Activated B cell treated with CpG ODN at 0.5 μM for 24 hours (primary cell): ENCODE measurements at places on chromosomes 6 and 20. TPM values are rescaled to one million over a fixed set of nuclear protein-coding genes. Genes with fewer than 3 reads are reported as not detected.

Gene KCNK5
- not detected in 2 replicates for total RNA-seq

DNA sequence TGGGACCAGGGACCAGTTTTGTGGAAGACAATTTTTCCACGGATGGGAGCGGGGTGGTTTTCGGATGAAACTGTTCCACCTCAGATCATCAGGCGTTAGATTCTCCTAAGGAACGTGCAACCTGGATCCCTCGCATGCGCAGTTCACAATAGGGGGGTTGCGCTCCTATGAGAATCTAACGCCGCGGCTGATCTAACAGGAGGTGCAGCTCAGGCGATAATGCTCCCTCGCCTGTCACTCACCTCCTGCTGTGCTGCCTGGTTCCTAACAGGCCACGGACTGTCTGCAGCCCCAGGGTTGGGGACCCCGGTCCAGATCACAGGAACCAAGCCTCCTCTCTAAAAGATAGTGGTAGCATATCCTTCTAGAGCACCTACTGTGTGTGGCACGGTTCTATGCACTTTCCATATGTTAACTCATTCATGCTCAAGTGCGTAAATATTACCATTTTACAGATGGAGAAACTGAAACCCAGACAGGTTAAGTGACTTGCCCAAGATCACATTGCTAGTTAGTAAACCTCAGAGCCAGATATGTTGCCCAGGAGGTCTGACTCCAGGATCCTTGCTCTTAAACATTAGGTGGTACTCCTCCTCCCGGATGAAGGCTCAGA, 25.3 kb downstream of the SPDEF start:
- DNase-seq, result no peak

Gene PRSS35
- not detected in 2 replicates for total RNA-seq

Gene APCDD1L
- not detected in 2 replicates for total RNA-seq

Gene TUBB2B
- total RNA-seq, result not detected in 2 replicates
